ENCODE measurements at places on chromosomes 6 and 20. TPM values are rescaled to one million over a fixed set of nuclear protein-coding genes. Genes with fewer than 3 reads are reported as not detected.

DNA sequence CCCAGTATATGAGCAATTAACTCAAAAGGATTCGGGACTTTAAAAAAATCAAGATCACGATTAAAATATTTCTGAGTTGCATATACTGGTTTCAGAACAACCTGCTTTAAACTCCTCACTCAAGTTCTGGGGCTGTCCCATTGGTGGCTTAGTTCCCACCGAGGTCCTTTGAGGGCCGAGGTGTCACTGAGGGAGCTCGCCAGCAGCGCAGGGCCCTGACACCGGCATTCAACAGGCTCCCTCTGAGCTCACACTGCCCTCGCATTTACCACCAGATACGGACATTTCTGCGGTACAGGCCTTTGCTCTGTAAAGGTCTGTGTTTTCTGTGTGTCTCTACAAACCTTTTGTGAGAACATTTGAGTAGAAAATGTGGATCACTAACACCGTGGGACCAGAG, 24.4 kb upstream of the BNIP5 start:
- DNase-seq: no peak

GRCh38 chr20:12014736-12015135, 97.0 kb downstream of the BTBD3 start:
- DNase-seq: no peak

DNA sequence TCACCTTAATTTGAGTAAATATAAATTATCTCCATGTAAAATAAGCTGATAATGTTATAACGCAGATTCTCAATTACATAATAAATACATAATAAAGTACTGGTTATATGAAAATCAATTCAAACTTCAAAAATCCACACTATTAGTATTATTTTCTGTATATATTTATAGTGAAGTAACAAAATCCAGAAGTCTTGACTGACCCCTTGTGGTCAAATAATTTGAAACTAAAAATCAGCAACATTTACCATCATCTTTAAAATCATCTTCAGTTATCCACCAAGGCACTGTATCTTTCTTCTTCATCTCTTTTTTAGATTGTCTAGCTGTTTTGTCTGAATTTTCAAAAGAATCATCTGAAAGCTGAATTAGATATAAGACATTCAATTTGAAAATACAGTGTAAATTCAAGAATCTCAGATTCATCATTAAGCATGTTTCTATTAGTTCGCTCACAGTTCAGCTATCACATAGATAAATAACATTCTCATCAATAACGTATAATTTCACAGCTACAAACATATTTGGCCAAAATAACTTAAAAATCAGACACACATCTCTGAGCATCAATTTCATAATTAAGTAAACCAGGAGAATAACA, 6.5 kb downstream of the CEP162 start:
- DNase-seq: peak; percentile 18

- DNase-seq: no peak
These were observed 20.5 kb downstream of the JPH2 start for GRCh38 chr20:44166477-44166876.

DNA sequence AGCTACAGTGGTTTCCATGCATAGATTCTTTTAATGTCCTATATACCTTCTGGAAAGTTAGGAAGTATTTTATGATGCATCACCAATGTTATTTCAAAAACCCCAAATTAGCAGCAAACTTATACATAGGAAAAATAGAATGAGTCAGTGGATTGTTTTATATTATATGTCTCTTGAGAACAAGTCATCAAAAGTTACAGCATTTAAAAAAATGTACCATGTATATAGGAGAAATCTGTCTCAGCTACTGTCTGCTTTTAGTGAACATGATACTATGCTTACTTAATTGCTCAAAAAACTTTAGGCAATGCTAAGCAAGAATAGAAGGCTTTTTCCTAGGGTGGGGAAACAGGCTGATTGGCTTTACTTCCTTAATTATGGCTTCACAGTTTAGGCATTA, 365.3 kb downstream of the SAMD5 start:
- DNase-seq: no peak

DNA sequence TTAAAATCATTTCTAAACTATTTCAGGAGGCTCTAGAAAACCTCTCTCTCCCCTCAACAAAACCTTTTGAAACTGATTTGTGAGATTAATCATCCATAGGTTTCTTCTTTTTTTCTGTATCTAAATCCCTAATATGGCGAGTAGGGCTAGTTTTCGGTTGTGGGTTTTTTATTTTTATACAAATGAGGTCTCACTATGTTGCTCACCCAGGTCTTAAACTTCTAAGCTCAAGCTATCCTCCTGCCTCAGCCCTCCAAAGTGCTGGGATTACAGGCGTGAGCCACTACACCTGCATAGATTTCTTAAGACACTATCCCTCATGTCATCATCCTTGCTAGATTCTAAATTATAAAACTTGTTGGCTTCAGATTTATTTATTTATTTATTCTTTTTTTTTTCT, 43.9 kb downstream of the ORC3 start:
- no peak for DNase-seq

DNA sequence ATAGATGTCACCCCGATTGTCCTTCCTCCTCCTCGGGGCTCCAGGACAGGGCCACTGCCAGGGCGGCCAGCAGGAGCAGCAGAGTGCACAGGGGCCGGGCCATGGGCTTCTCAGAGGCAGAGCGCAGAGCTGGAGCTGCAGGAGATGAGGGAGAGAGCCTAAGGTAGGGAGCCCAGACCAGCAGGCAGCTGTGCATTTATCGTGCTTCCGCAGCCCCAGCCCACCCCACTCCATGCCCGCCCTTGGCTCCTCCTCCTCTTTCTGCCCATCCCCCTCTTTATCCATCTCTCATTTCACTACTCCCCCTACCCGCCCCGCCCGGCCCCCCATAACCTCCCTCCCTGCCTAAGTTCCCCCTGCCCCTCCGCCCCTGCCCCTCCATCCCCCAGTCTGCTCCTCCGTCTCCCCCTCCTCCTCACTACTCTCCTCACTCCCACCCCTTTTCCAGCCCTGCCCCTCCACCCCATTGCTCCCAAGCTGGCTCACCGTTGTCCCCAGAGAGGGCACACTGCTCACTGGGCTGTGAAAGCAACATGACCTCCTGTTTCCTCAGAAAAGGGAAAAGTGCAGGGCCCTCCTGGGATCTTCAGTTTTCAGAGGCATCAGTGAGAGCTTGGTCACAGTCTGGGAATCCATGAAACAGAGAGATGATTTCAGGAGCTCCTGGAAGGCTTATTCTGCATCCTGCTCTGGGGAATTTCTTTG, 25.5 kb upstream of the CST1 start:
- DNase-seq: no peak

DNA sequence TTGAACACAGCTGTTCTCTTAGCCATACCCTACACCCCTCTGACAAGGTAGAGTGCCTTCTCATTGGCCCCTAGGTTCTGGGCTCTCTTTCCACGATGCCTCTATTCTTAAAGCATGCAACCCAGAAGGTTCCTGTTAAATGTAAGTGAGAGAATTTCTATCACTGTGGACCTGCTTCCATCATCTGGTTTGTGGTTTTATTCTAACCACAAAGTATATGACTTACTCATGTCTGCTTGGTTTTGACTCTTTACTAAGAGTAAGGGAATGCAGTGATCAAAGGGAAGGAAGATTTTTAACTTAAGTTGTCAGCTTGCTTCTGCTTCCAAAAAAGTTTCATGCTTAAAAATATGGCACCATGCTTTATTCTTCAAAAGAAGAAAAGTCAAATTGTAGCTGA, 80.2 kb downstream of the ANKEF1 start:
- no peak for DNase-seq

GRCh38 chr6:168939796-168940195, 313.9 kb downstream of the THBS2 start:
- DNase-seq: no peak

- DNase-seq: no peak
These were observed 53.0 kb downstream of the MYH7B start for GRCh38 chr20:35008411-35009342.

GRCh38 chr6:40128127-40128526, 193.9 kb upstream of the MOCS1 start:
- DNase-seq: no peak

DNA sequence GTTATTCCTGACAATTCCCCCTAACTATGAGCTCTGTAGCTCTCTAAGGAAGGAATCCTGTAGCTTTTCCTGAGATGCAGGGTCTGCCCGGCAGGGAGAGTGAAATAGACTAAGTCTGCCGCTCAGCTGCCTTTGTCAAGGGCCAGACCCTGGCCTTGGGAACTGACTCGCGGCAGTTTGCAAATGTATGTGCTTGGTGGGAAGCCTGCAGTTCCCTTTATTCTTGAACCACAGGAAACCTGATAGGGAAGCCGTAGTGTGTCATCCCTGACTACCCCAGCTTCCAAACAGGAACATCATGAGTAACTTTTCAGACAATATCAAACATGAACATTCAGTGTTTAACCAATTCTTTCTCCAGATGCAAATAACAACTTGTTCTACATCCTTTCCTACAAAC, 78.7 kb upstream of the IFNGR1 start:
- no peak for DNase-seq

DNA sequence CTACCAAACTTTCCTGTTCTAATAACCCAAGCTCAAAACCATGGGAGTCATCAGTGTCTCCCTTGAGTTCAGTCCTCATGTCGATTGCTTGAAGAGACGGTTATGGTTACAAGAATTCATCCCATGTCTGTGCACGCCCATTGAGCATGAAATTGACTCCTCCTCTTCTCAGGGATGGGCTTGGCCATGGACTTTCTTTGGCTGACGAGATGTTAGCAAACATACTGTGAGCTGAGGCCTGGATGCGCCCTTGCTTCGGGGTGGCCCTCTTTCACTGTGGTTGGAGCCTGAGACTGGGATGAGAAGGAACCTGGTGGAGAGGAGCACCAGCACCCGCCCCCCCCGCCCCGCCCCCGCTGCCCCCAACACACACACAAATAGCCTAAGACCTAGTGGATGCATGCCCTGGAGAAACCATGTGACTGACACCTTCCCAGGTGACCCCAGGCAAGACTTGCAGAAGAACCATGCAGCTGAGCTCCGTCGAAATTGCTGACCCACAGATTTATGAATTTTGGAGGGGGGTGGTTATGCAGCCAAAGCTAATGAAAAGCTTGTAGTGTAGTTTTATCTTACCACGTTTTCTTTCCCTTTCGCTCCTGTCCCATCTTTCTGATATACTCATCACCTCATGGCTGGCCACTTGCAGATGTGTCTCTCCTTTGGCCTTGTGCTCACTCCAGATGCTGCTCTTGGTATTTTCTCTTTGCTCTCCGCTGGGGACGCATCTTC, 231.4 kb downstream of the CDH4 start:
- DNase-seq: no peak

- DNase-seq: no peak
These were observed 335.8 kb upstream of the NT5E start for GRCh38 chr6:85113934-85114580.

- no peak for DNase-seq
These were observed 25.8 kb downstream of the BCAS4 start for GRCh38 chr20:50820515-50821256.

GRCh38 chr6:9140172-9140571, 704.8 kb upstream of the SLC35B3 start:
- peak; percentile 45 for DNase-seq

GRCh38 chr20:20831794-20832193, 119.3 kb upstream of the RALGAPA2 start:
- DNase-seq: no peak

Gene MCCD1
- not detected for total RNA-seq

Gene PPARD
- total RNA-seq: 5.5 TPM

Gene GZF1
- 22.6 TPM for total RNA-seq

Gene BTNL2
- total RNA-seq: 0.18 TPM

Measured in cerebellum (tissue), 4 donors.